ENCODE measurements at places on chromosomes 13 and 19. TPM values are rescaled to one million over a fixed set of nuclear protein-coding genes. Genes with fewer than 3 reads are reported as not detected.

DNA sequence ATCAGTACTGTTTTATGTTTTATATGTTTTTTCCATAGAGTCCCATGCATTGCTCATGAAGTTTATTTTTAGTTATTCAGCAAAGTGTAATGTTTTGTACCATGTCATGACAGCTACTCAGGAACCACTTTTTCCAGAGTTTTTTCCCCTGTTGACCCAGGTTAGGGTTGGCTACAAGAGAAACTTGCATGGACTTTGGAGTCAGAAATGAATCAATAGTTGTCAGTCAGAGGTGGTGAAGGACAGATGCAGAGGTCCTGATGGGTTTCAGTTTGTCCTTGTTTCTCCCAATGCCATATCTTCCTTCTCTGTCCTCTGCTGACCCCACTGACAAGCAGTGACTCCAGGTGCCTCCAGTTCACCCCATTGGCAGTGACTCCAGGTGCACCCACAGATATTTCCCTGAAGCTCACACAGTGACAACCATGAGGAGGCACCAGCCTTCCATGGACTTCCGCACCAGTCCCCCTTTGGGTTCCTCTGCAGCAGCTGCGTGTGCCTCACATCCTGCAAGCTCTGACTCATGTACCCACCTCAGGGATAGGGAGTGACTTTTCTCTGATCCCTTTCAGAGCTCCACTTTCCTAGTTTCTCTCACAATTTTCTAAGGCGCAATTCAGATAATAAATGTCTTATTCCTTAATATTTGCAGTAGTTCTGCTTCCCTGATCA, 92.1 kb downstream of the AKAP11 start:
- no peak overlapping the region for H3K4me3 ChIP-seq
- no peaks in the 10 kb centered on the region for H3K4me1 ChIP-seq
- H3K27me3 ChIP-seq, result no peaks in the 10 kb centered on the region
- no peak overlapping the region for H3K27ac ChIP-seq
- DNase-seq, result no peak

DNA sequence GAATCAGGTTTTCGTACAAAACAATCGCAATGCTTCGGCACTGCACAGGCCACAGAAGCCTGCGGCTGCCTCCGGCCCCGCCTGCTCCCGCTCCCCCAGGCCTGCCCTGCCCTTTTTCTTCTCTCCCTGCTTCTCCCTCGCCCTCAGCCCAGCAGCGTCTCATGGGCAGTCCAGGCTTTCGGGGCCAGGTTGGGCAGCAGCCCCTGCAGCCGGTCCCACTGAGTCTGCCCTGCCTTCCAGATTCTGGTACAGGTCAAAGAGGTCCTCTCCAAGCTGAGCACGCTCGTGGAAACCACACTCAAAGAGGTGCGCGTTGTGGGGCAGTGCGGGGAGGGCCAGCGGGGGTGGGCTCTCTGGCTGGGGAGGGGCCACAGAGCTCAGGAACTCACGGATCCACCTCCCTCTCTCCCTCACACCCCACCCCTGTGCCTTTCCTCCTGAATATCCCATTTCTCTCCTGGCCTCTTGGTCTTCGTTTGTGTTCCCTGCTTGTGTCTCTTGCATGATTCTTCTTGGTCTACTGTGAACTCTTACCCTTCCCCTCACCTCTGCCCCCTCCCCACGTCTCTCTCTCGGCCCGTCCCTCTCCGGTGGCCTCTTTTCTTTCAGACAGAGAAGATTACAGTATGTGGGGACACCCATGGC, 30.1 kb downstream of the CCDC8 start:
- no peak overlapping the region for H3K4me3 ChIP-seq
- peaks cover 23% of the 10 kb centered on the region for H3K36me3 ChIP-seq
- no peaks in the 10 kb centered on the region for H3K27me3 ChIP-seq
- peak; percentile 40 for DNase-seq

DNA sequence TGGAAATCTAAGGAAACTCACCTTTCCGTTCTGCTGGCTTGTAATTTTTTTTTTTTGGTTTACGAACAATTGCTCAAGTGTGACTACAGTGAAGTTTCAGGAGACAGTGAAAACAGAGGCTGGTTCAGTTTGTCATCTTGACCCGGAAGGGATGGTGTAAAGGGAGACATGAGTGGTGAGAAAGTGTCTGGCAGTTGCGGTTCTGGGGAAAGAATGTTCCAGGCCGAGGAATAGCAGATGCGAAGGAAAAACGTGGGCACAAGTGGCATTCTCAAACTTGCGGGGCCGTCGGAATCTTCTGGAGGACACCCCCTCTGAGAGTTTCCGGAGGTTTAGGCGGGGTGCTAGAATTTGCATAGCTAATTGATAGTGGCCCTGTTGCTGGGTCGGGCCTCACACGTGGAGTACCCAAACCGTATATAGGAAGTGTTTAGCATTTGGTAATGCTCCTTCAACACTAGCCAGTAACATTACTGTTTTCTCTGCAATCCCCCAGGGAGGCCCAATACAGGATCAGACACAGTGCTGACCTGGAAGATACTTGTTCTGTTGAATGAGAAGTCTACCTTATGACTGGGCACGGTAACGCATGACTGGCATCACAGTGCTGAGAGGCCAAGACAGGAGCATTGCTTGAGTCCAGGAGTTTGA, 2.8 kb upstream of the TNFSF9 start:
- H3K27ac ChIP-seq, result no peak overlapping the region
- H3K4me3 ChIP-seq, result no peak overlapping the region
- no peaks in the 10 kb centered on the region for H3K36me3 ChIP-seq
- H3K27me3 ChIP-seq, result no peaks in the 10 kb centered on the region
- no peaks in the 10 kb centered on the region for H3K4me1 ChIP-seq
- DNase-seq, result no peak

- no peak for DNase-seq
- no peaks in the 10 kb centered on the region for H3K27me3 ChIP-seq
- no peaks in the 10 kb centered on the region for H3K36me3 ChIP-seq
- no peaks in the 10 kb centered on the region for H3K4me1 ChIP-seq
- no peak overlapping the region for H3K27ac ChIP-seq
Observed at GRCh38 chr13:76929851-76930374, 18.4 kb upstream of the ACOD1 start.

- H3K27me3 ChIP-seq, result no peaks in the 10 kb centered on the region
- H3K36me3 ChIP-seq, result no peaks in the 10 kb centered on the region
- H3K4me1 ChIP-seq, result no peaks in the 10 kb centered on the region
- no peak for DNase-seq
- H3K27ac ChIP-seq, result no peak overlapping the region
Observed at GRCh38 chr19:40157059-40157458, 34.2 kb upstream of the MAP3K10 start.

- no peaks in the 10 kb centered on the region for H3K27me3 ChIP-seq
- no peaks in the 10 kb centered on the region for H3K4me1 ChIP-seq
- no peaks in the 10 kb centered on the region for H3K36me3 ChIP-seq
Observed at GRCh38 chr13:95239283-95239682, 62.0 kb downstream of the ABCC4 start.

GRCh38 chr19:46025835-46026234, 3.0 kb upstream of the PGLYRP1 start:
- DNase-seq, result no peak
- H3K4me3 ChIP-seq, result no peak overlapping the region
- no peaks in the 10 kb centered on the region for H3K4me1 ChIP-seq
- H3K27me3 ChIP-seq, result no peaks in the 10 kb centered on the region
- no peaks in the 10 kb centered on the region for H3K36me3 ChIP-seq
- H3K27ac ChIP-seq, result no peak overlapping the region

GRCh38 chr13:106752584-106753170, 184.7 kb upstream of the ARGLU1 start:
- no peak for DNase-seq
- H3K36me3 ChIP-seq, result no peaks in the 10 kb centered on the region
- H3K4me1 ChIP-seq, result no peaks in the 10 kb centered on the region
- H3K4me3 ChIP-seq, result no peak overlapping the region
- H3K27ac ChIP-seq, result no peak overlapping the region

DNA sequence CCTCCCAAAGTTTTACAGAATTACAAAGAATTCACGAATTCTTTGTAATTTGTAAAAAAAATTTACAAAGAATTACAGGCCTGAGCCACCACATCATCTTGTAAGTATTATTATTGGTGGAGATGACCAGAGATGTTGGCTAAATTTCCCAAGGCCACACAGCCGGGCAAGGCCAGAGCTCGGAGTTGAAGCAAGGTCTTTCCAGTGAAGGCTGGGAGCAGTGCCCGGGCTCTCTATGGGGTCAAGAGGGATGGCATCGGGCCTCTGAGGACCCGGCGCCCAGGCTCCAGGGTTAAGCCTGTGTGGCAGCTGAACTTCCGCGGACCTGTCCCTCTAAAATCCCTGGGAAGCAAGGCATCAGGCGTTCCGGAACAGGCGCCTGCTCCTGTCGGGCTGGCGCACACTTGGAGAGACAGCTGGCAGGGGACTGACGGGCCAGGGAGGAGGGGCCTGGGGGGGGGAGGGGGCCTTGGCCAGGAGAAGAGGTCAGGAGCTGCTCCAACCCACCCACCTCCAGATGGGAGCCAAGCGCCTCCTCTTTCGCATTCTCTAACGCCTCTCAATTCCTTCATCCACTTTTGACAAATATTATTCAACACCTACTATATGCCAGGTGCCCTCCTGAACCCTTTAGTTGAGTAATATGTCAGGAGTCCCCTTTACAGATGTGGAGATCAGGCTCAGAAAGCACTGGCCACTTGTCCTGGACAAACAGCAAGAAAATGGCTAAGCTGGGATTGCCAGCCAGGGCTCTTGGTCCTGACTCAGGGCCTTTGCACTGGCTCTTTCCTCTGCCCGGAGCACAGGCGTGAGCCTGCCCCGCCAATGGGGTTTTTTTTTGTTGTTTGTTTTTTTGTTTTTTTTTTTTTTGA, 36.8 kb upstream of the SEMA6B start:
- H3K27ac ChIP-seq, result no peak overlapping the region
- no peaks in the 10 kb centered on the region for H3K27me3 ChIP-seq
- DNase-seq, result peak; percentile 79

DNA sequence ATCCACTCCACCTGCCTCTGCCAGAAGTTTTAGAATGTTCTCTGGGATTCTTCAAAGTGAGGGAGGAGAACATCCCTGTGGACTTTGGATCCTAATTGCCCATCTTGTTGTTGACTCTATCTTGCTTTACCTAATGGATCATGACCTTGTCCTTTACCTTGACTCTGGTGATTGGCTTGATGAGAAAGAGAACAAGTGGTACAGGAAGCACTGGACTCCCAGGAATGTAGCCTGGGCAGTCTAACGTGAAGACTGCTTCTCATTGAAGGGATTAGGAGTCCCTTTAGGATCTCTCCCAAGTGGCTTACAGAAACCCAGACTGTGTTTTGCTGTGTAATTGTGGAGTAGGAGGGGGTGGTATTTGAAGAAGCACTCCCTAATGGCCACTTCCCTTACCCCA, 63.9 kb downstream of the SLC10A2 start:
- H3K36me3 ChIP-seq, result no peaks in the 10 kb centered on the region
- no peak overlapping the region for H3K27ac ChIP-seq
- H3K27me3 ChIP-seq, result no peaks in the 10 kb centered on the region
- H3K4me1 ChIP-seq, result no peaks in the 10 kb centered on the region
- no peak for DNase-seq
- no peak overlapping the region for H3K4me3 ChIP-seq

GRCh38 chr13:113532156-113532806, 41.8 kb upstream of the DCUN1D2 start:
- no peak overlapping the region for H3K4me3 ChIP-seq
- no peaks in the 10 kb centered on the region for H3K4me1 ChIP-seq
- no peak for DNase-seq
- peaks cover 2% of the 10 kb centered on the region for H3K36me3 ChIP-seq
- H3K27me3 ChIP-seq, result no peaks in the 10 kb centered on the region

- no peak for DNase-seq
- no peaks in the 10 kb centered on the region for H3K4me1 ChIP-seq
- H3K36me3 ChIP-seq, result no peaks in the 10 kb centered on the region
- no peak overlapping the region for H3K27ac ChIP-seq
- H3K27me3 ChIP-seq, result no peaks in the 10 kb centered on the region
Observed at GRCh38 chr13:20980899-20981298, 78.4 kb upstream of the XPO4 start.

GRCh38 chr19:34041925-34042521, 130.3 kb upstream of the LSM14A start:
- H3K27me3 ChIP-seq, result no peaks in the 10 kb centered on the region
- no peak overlapping the region for H3K4me3 ChIP-seq
- peaks cover 2% of the 10 kb centered on the region for H3K4me1 ChIP-seq

GRCh38 chr13:95724252-95724651, 47.3 kb downstream of the DNAJC3 start:
- no peaks in the 10 kb centered on the region for H3K27me3 ChIP-seq
- H3K4me1 ChIP-seq, result no peaks in the 10 kb centered on the region
- H3K36me3 ChIP-seq, result no peaks in the 10 kb centered on the region
- H3K27ac ChIP-seq, result no peak overlapping the region

DNA sequence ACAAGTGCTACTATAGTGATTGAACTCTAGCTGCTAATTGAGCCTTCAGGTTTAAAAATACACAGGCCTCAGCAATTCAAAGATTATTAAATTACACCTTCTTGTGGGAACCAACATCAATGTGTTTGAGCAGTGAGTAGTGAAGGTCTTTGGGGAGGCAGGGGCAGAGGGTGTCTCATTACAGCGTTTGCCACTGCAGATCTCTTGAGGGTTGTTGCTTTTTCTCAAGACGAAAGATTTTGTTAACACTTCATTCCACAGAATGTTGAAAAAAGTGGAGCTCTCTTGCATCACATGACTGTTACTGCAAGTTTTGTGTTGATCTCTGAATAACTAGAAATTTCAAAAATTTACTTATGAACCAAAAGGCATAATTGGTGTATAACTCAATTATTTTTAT, 253.6 kb downstream of the ATP8A2 start:
- no peak for DNase-seq
- no peaks in the 10 kb centered on the region for H3K36me3 ChIP-seq
- H3K27ac ChIP-seq, result no peak overlapping the region
- H3K4me3 ChIP-seq, result no peak overlapping the region

DNA sequence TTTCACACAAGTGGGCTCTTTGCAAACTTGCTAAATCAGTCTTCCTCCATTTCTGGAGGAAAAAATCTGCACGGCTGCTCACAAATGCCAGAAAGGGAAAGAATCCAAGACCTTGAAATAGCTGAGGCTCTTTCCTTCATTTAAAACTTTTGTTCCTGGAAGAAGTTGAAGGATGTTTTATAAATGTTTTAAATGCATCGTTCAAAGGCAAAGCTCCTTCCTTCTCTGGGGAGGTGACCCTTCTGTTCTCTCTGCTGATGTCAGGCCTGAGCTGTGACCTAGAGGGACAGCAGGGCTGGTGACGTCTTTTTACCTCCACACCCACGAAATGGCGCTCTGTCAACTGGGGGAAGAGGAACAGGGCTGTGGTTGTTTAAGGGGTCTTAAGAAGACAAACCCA, 376.4 kb upstream of the ZNF507 start:
- H3K4me1 ChIP-seq, result no peaks in the 10 kb centered on the region
- DNase-seq, result no peak
- no peak overlapping the region for H3K27ac ChIP-seq
- H3K36me3 ChIP-seq, result no peaks in the 10 kb centered on the region

ZIC5 gene
- total RNA-seq, result not detected

SIGLEC8 gene
- 0.55 TPM for total RNA-seq

ZNF738 gene
- 0.78 TPM for total RNA-seq

RNF225 gene
- not detected for total RNA-seq

KIR3DL2 gene
- total RNA-seq, result not detected

BEST2 gene
- not detected for total RNA-seq

PRR19 gene
- 0.20 TPM for total RNA-seq

SLC25A41 gene
- 0.56 TPM for total RNA-seq

MAB21L1 gene
- total RNA-seq, result not detected

MEF2B gene
- total RNA-seq, result 2.1 TPM

ZIK1 gene
- 0.44 TPM for total RNA-seq

BCL3 gene
- total RNA-seq, result 28.7 TPM

FAM216B gene
- total RNA-seq, result not detected

HTR2A gene
- total RNA-seq, result not detected

CYP2S1 gene
- 1.9 TPM for total RNA-seq

Measured in right lobe of liver (tissue), 6 donors.